ENCODE measurements at places on chromosomes 1 and 21. TPM values are rescaled to one million over a fixed set of nuclear protein-coding genes. Genes with fewer than 3 reads are reported as not detected.

DNA sequence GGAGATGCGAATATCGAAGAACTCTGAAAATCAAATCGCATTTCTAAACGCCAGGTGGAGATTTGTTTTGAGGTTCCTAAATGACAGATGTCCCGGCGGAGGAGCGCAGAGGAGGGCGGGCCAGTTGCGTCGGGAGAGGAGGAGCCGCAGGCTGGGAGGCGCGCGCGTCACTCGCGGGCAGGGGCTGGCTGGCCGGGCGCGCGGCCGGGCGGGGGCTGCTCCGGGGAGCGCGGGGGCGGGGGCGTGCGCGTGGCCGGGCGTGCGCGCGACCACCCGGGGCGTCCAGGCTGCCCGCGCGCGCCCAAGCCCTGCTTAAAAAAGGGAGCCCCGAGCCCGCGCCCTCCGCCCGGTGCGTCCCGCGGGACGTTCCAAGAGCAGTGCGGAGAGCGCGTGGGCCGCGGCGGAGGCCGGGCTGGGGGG, 47.3 kb downstream of the H3-3A start:
- DNase-seq = peak; percentile 96

The LCE1D gene
- polyA plus RNA-seq = not detected

GRCh38 chr1:4768553-4768952, 114.1 kb downstream of the AJAP1 start:
- DNase-seq = no peak

DNA sequence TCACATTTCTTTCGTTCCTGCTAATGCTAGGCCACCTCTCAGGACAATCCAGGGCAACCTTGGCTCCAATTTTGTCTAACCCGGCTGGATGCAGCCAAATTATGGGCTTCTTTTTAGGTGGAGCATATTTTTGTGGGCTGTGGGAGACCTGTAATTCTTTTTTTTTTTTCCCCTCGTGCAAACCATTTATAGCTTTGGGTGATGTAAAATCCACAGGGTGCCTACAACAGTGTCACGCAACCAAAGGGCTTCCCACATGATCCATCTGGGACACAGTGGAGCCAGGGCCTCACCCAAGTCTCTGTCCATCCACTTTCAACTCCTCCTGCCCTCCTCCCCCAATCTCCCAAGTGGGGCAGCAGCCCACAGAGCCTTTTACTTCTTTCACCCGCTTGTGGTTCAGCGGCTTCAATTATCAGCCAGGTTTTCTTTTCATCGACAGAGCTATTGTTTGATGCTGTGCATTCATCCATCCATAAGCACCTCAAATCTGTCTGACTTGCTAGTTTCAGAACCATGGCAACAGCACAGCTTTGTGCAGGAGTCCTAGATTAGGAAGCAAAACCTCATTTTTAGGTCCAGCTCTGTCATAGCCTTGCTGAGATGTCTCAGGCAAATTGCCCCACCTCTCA, 10.0 kb upstream of the OVAAL start:
- DNase-seq = no peak

All from stomach (tissue), 19 donors.